Lower leg skin (tissue), 4 donors: ENCODE measurements at places on chromosomes 12 and 14.

GRCh38 chr12:65643171-65643570 is 181.1 kb upstream of the HMGA2 start:
- no peak for DNase-seq

- no peak for DNase-seq
Measured at GRCh38 chr12:98896938-98897337, 251.8 kb downstream of the APAF1 start.

- DNase-seq = no peak
Measured at GRCh38 chr12:53324113-53324778, 2.8 kb upstream of the AAAS start.

DNA sequence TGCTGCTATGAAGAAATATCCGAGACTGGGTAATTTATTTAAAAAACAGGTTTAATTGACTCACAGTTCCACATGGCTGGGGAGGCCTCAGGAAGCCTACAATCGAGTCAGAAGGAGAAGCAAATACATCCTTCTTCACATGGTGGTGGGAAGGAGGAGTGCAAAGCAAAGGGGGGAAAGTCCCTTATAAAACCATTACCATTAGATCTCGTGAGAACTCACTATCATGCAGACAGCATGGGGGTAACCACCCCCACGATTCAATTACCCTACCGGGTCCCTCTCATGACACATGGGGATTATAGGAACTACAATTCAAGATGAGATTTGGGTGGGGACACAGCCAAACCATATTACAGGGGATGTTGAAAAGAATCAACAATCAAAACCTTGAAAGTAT is 74.9 kb downstream of the PPM1H start:
- DNase-seq = no peak

- no peak for DNase-seq
Measured at GRCh38 chr12:63302269-63302940, 151.4 kb upstream of the AVPR1A start.

DNA sequence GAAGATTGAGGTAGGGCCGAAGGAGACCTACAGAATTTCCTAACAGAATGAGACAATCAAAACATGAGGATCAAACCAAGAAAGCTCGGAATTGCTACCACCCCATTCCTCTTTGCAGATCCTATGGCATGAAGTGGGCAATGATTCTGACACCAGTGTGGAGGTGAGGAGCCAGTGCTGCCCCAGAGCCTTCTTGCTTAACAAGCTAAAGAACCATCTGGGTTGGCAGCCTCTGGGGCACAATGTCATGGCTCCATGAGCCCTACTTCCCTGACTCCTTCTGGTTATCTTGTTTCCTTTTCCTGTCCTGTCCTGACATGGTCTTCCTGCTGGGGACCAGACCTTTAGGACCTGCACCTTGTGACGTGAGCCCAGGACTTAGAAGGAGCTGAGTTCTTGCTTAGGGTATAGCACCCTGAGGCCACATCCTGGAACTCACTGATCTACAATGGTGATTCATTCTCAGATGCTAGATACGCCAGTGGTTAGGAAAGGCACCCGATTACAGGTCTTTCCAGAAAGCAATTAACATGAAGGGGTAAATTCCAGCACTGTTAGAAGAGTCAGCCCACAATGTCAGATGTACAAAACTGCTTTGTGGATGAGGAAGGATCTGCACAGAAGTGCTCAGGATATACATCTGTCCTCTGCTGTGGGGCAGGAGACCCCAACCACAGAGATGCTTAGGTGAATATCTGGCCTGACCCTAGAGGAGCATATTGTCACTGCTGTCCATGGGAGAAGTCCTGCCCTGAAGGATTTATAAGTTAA is 324.2 kb downstream of the ZFP36L1 start:
- no peak for DNase-seq

DNA sequence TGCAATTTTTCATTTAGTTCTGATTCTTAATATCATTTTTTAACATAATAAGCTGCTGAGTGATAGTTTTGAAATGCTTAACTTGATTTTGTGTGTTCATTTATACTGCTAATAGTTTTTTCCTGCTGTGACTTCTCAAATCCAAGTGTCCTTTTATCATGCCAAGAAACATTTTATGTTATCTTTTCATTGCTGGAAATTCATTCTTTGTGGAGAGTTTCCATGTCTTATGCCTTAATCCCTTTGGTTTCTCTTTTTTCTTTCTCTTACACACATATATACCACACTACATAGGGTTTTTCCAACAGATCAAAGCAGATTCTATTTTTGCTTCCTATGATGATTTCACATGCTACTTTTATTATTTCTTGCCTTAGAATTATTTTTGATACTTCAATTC is 981.1 kb downstream of the SLC6A15 start:
- no peak for DNase-seq

- no peak for DNase-seq
Measured at GRCh38 chr12:107369006-107369405, 275.7 kb upstream of the CRY1 start.
